ENCODE measurements at places on chromosomes 16 and 17.

DNA sequence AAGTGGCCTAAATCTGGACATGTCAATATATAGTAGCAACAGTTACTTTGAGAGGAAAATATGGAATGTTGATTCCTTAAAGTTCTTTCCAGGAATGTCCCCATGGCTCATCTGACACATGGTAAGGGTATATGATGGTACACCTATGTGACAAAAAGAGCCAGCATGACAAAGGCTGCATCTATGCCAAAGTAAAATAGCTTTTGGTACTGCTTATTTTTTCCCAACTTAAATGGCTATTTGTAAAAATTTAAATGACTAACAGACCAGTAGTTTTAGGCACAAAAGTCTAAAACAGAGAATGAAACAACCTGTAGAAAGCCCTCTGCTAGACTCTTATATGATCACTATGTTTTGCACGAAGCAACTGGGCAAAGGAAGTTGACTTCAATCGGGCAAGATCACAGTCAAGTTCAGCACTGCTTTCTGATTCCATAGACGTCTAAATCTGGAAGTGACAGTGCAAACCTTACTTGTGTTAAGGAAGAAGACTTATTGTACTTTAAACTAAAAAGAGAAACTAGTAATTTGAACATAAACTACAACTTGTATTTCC is 135.1 kb downstream of the SKAP1 start:
- no peak for DNase-seq

- no peak for DNase-seq
These were observed 251.7 kb upstream of the IRX3 start for GRCh38 chr16:54538276-54538675.

DNA sequence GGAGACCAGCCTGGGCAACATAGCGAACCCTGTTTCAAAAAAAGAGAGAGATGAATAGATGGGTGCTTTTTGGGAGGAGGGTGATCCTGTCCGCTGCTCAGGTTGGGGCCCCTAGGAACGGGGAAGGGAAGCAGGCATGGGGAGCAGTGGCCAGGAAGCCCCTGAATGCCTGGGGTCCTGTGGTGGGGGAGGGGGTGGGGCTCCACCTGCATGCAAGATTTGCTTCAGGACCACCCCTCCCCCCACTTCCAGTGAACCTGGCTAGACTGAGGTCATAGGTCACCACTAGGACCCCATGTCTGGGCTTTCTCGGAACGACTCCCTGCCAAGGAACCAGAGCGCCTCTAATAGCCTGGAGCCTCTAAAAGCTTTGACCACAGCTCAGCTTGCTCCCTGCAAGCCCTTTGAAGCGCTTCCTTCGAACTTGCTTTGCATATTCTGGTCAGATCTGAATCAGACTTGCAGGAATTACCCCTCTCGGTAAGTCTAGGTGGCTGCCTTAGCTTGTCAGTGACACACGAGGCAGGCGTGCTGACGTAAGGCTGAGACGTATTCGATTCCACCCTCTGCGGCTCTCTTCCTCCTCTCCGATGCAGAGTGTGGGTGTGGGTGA is 3.7 kb downstream of the SOCS3 start:
- peak; percentile 73 for DNase-seq

- DNase-seq: no peak
These were observed 12.6 kb upstream of the SNN start for GRCh38 chr16:11655655-11656054.

DNA sequence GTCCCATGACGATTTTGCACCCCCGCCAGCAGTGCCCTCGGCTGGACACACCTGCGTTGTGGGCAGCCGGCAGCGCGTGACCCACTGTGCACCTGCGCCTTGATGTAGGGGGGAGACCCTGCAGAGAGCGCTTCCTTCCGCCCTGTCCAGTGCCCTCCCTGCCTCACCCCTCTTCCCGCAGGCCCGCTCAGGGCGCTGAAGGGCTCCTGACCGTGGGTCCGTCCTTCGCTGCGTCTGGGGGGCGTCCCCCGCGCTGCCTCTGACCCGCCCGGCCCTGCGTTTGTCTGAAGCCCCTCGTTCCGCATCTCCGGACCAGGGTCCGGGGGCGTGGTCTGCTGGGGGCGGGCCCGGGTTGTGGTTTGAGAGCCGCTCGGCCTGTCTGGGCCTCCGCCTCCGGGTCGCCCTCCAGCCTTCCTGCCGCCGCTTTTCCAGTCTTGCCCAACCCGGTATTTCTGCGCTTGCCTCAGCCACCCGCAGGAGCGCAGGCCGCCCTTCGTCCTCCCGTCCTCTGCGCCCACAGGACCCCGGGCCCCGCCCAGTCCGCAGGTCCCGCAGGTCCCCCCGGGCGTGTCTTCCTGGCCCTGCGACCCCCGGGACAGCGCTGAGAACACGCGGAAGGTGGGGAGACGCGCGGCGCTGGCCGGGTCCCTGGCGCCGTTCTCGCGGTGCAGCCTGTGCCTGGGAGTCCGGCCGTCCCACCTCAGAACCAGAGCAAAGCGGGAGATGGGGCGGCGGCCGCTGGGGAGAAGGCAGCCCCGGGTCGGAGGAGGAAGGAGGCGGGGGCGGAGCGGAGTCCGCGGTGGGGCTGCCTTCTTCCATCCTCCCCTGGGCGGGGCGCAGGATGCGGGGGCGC is 4.0 kb upstream of the IL17C start:
- DNase-seq: no peak

DNA sequence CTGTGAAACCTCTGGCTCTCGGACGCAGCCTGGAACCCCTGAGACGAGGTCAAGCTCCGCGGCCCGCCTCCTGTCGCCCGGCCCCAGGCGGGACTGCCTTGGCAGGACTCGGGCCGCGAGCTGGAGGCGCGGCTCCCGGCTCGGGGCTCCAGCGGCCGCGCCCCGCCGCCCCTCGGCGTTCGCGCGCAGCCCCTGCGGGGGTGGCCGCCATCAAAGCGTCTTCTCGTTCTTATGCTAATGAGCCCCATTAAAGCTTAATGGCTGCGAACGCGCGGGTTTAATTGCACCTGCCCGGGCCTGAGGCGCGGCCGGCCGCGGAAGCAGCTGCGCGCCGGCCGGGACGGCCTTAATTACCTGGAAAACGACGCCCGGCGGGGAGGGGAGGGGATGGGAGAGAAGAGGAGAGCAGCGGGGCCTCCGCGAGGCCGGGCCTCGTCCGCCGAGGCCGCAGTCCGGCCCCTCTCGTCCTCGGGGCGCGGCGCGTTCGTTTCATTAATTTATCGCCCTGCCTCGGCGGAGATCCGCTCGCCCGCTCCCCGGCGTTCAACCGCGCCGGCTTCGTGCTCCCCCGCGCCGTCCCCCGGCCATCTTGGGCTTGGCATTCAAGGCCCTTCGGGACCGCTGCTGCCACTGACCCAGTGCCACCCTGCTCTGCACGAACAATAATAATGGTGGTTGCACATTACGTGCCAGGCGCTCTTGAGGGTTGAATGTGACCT is 19.2 kb downstream of the RAI1 start:
- no peak for DNase-seq

DNA sequence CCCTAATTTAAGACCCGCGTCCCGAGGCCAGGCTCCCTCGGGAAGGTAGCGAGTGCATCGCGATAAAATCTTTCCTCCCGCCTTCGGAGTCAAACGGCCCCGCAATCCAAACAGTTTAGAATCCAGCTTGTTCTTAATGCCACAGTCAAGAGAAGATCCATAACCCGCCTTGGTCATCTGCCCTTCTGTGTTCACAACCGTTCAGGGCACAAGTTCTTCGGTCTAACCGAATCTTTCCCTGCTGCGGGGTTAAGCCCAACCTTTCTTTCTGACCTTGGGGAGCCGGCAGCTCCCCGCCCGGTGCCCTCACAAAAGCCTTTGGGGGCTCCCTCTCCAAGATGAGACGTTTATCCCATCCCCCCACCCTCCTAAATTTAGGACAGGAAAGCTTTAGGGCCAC is 30.3 kb downstream of the CPSF4L start:
- DNase-seq: no peak

DNA sequence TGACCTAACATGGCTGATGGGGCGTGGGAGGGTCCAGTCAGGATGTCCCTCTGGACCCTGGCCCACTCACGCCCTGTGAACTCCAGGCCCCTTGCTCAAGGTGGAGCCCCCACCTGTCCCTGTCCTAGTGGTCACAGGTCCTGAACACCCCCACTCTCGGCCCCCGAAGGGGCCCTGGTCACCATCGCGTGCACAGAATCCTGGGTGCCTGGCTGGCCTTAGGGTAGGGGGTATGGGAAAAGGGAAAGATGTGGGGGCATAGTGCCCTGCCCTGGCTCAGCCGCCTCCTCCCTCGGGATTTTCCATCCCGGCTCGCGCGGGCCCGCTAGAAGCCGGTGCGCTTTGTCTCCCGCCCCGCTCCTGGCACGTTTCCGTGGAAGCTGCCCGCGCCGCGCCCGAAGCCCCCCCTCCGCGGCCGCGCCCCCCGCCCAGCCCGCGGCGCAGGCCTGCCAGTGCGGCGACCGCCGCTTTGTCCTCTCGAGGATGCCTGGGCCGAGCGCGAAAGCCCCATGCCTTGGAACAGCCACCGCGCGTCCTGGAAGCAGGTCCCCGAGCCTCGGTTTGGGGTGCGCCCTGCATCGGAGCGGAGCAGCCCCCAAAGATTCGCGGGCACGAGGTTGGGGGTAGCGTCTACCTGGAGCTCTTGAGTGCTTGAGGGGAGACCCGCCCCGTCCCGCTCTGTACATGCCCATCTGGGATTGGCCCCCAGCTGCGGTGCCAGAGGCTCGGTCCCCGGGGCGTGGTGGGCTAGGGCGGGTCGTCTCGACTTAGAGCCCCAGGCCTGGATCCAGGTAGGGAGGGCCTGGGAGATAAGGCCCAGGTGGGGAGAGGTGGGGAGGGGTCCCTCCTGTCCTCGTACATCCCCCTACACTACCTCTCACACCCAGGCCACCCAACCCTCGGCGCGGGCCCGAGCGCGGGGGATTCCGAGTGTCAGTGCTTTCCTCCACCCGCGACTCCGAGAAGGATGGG is 1.3 kb downstream of the SMPD3 start:
- DNase-seq: no peak

Measured in stimulated activated CD4-positive, alpha-beta T cell treated with anti-CD3 and anti-CD28 coated beads, Interleukin-15, amount 100 ng/mL, for 1 hour (primary cell).